ENCODE measurements at places on chromosomes 4 and X.

- no peak for DNase-seq
These were observed 13.7 kb downstream of the BCORL1 start for GRCh38 chrX:129996120-129996519.

DNA sequence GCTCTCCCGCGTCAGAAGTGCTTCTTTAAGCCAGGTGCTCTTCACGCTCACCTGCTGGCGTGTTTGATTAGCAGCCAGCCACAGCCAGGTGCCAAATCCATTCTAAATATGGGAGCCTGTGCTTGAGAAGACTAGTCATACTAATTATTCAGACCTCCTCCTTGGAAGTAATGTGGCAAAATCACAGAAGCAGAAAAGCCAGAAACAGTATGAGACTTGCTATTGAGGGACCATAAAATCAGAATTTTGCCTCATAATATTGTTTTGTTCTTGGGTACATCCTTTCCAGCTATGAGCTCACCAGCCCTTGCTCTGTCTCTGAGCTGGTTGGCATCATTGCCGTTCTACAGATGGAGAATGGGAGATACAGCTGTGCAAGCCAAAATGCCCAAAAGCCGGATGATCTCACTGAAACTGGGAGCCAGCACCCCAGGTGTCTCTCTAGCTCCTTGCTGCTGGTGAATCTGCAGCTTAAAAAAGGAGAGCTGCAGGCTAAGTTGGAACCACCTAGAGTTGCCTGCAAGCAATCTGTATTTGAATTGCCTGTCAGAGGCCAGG, 205.4 kb downstream of the SHROOM3 start:
- DNase-seq = no peak

GRCh38 chrX:82230013-82230412, 1028.1 kb downstream of the SH3BGRL start:
- no peak for DNase-seq

DNA sequence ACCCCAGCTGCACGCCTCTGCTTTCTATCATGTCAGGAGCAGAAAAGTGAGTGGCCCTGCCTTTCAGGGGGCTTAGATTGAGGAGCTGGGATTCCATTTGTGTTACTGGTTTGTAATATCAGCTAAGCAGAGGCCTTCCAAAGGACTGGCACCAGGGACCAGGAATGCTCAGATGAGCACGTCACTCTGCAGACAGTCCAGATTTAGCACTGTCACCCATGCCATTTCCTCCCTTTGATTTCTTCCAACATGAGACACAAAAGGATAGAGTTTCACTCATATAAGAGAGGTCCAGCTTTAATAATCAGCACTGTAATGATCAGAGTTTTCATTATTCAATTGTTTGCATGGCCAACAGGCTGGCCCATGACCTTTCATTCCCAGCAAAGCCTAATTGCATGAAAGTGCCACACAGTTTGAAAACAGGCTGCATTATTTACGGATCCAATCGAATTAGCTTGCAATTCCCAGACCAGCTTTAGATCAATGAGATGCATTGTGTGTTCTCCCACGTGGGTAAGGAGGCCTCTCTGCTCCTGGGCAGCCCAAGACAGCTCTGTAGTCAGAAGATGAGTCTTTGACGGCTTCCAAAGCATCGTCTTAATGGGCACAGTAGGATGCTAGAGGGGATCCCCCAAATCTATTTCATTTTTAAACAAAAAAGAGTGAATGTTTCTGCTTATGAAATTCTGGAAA, 9.8 kb upstream of the SLC2A9 start:
- no peak for DNase-seq

DNA sequence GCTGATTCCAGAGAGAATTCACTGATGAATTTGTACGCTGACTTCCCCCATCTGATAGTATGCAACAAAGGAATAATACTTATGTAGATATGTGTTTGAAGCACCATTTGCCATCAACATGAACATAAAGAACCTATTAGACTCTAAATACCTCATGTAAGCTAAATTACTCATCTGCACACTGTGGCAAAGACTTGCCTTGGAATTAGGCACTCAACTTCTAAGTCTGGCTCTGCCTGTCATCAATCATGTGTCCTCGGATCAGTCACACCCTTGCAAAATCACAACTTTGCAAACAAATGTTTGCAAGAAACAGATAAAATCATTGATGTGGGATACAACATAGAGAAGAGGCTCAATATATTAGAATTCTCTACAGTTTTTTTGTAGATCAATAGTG, 169.9 kb upstream of the LDB2 start:
- DNase-seq = no peak

- no peak for DNase-seq
These were observed 73.0 kb upstream of the KLHL13 start for GRCh38 chrX:118189628-118190027.

- no peak for DNase-seq
These were observed 8.1 kb downstream of the ENPEP start for GRCh38 chr4:110484029-110484428.

GRCh38 chrX:46630141-46630540, 56.6 kb downstream of the CHST7 start:
- no peak for DNase-seq

DNA sequence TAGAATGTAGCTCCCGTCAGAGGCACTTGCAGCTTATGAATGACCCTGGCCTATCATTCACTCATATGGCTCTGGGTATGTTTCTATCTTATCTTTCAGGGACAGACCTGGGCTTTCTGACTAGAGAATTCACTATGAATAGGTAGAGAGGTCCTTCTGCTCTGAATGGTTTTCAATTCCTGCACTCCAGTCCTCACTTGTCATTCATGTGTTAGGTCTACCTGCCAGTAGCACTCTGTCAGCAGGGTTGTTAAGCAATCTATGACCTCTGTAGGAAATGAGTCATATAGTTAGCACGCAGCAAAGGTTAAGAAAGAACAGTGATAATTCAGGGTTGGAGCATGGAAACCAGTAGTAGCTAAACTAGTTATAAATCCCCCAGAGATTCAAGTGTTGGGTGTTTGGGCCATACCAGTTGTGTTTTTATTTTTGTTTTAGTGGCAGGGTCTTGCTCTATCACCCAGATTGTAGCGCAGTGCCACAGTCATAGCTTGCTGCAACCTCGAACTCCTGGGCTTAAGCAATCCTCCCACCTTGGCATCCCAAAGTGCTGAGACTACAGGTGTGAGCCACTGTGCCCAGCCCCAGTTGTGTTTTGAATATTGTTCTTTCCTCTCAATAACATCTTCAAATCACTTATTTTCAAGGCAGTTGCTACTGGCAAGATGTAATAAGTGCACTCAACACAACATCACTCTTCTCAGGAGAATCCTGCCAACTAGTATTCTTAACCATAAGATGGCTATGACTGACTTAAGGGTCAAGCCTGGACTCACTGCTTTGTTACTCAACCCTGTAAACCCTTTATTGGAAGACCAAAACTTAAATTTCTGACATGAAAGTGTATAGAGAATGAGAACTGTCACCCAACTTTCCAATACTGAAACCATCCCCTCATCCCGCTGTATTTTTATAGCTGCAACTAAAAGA, 25.1 kb downstream of the ARL13A start:
- no peak for DNase-seq

DNA sequence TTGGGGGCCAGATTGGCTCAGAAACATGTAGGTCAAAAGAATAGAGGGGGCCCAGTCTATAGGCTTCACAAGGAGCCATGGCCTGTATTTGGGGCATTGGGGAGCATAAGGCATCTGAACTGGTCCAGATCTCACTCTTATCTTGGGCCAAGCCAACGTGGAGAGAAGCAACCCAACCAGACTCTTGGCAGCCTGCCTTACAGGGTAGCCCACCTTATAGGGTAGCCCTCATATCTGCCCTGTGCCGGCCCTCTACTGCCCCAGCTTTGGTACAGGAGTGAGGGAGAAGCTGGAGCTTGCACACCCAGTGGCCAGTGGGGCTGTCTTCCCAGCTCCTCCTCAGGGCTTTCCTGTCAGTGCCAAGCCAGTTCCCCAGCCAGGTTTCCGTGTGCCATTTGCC, 142.2 kb downstream of the AMMECR1 start:
- no peak for DNase-seq

- no peak for DNase-seq
These were observed 29.0 kb upstream of the MAMLD1 start for GRCh38 chrX:150334100-150334499.

- no peak for DNase-seq
These were observed 133.2 kb downstream of the ZAR1 start for GRCh38 chr4:48623182-48623780.

GRCh38 chr4:80306260-80306659, 29.3 kb upstream of the CFAP299 start:
- DNase-seq = no peak

DNA sequence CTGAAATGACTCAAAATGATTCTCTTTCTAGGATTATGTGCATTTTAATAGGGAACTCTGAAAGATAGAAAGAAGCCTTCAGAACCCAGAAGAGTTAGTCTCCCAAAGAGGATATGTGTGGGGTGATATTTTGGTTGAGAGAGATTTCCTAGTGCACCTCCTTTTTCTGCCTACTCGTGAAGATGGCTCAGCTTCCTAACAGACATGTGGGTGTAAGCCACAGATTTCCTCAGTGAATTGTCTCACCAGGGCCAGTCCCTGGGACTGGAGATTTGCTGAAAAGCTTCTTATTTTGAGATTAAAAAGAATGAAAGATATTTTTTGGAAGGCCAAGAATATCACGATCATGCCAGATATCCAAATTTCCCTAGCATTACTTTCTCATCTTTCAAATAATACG, 42.8 kb downstream of the MAGEB17 start:
- no peak for DNase-seq

DNA sequence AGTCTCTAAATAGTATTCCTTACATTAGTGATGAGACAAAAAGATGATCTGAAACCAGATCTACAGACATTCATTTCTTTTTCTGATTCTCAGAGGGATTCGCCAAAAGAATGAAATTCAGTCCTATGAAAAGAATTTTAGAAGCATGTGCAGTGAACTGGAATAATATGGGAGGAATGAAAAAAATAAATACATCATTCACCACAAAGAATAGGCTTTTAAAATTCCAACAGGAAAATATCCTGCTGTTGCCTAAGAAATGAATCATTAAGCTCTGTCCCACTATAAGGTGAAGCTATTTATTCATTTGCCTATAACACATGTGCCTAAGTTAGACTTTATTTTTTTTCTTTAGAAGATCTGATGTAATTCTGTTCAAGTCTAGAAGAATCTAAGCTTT, 165.9 kb downstream of the IL15 start:
- no peak for DNase-seq

- no peak for DNase-seq
These were observed 639.6 kb downstream of the MID1IP1 start for GRCh38 chrX:39440799-39441284.

DNA sequence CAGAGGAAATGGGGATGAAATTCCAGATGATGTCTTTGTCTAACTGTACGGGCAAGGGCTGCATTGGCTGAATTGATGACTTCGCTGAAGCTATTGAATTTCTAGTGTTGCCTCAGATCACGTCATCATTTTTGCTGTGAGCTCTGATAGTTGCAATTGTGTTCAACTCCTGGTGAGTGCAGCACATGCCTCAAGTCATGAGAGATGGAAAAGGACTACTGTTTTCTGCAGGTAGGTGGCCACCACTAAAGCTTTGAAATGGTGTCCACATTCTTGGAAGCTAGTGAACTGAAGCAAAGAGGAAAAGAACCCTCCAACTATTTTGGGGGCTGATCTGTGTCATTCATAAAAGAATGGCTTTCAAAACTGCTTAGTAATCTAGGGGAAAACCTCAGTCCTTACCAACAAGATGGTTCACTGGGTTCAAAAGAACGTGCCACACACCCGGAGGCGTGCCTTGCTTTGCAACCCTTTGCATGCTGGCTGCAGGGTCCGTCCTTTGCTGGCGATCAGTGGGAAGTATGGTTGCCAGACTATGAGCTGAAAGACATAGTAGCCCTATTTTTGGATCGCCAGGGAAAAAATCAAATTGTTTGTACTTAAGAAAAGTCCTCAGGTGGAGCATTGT, 88.1 kb upstream of the STOX2 start:
- no peak for DNase-seq

GRCh38 chr4:59127006-59127405, 2016.8 kb upstream of the IGFBP7 start:
- no peak for DNase-seq

DNA sequence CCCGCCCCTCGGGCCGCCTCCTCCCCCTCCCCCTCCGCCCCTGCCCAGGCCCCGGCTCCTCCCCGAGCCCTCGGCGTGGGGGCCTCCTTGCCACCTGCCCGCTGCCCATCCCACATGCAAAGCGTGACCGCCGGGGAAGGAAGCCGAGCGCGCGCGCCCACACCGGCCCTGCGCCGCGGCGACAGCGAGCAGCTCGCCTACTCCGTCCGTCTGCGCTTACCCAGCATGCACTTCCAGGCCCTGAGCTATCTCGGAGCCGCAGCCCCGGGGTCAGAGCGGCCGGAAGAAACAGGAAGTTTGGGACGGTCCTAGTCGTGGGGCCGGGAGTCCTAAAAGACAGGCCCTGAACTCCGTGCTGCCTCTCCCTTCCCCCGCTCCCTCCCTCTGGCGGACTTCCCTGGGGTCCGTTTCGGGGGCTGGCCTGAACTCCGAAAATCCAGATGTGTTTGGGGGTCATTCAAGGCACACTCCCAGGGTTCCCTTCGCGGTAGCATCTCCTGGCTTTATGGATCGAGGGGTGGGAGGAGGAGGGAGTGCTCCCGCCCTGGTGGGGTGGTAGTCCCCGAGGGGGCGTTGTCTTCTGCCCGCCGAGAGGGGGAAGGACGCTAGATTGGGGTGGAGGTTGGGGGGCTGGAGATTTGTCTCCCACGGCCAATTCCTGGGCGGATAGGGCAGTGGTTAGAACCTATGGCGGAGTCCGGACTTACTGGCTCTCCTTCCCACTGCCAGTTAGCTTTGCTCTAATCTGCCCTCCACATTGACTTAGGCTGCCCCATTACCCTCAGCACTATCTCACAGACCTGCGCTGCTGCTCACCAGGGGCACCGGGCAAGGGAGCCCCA, 25.0 kb upstream of the BCORL1 start:
- no peak for DNase-seq

- no peak for DNase-seq
These were observed 183.7 kb downstream of the DKK2 start for GRCh38 chr4:106852426-106852825.

DNA sequence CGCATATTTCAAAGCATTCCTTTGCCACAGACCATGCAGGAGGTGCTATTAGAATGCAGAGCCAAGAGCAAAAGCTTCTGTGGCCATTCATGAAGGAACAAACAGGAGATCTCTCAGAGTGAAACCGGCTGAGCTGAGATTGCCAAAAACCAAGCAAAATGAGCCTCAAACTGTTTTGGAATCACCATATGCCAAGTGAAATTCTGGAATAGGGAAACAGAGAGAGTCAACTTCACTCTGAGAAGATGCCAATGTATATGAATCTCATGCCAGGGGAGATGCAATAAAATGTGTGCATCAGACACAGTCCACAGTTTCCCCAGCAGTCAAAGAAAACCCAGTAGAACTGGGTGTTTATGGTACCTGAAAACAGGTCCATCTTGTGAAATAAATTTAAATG, 42.3 kb downstream of the SRPX start:
- no peak for DNase-seq

DNA sequence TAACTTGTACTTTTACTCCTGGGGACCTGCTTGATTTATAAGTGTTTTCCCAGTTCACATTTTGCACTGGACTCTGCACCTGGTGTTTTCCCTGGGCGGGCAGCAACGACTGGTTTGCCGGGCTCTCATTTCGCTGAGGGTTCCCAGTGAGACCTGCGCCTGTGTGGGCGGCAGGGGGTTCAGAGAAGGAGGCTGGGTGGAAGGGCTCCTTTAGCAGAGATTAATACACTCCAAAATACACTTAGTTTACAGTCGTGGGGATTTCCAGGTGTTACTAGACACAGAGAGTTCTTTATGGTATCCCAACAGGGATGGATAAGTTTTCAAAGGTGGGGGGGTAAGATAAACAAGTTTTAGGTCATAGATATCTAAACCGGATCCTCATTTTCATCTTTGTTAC, 53.0 kb upstream of the SHISA3 start:
- no peak for DNase-seq

All from stimulated activated CD8-positive, alpha-beta memory T cell treated with anti-CD3 and anti-CD28 coated beads, Interleukin-7, amount 100 ng/mL, for 48 hours (primary cell).